ENCODE measurements at places on chromosomes 16 and 17.

DNA sequence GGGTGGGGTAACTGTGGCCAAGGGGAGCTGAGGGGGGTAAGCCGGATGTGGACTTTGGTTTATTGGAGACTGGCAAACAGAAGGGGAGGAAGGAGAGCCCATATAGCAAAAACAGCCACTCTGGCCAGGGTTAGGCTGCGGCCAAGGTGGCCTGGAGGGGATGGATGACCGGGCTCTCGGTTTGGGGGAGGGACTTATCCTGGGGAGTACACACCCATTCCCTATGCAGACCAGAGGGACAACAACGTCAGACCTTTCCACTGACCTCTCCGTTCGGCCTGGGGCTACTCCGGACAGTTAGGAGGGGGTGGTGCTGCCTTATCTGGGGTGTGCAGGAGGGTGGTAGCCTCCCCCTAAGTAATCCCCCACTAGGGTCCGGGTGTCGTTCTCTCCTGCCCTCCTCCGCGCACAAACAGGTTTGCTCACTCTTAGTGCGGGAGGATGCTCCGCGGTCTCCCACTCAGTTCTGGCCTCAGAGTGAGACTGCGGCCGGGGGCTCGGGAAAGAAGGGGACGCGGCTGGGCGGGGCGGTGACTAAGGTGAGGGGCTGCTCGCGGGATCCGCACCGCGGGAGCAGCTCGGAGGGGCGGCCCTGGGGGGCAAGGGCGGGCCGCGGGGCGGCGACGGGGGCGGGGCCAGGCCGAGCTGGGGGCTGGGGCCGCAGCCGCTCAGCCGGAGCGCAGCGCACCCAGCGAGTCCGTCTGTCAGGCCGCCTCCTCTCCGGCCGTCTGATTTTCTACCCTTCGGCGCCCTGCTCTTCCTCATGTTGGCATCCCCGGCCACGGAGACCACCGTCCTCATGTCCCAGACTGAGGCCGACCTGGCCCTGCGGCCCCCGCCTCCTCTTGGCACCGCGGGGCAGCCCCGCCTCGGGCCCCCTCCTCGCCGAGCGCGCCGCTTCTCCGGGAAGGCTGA, at the start of gene WNK4:
TSS of gene WNK4 (plus strand) at position 675 of the 915 bp plus-strand sequence. CDS start at position 764, 89 bp downstream.
- no peak for DNase-seq

GRCh38 chr16:86392436-86393152, 117.7 kb upstream of the FOXF1 start:
- DNase-seq: no peak

- no peak for DNase-seq
Observed at GRCh38 chr16:4936181-4936990, 562 bp downstream of the PPL start.

- DNase-seq: no peak
Observed at GRCh38 chr17:13273806-13274205, 256.0 kb upstream of the ELAC2 start.

DNA sequence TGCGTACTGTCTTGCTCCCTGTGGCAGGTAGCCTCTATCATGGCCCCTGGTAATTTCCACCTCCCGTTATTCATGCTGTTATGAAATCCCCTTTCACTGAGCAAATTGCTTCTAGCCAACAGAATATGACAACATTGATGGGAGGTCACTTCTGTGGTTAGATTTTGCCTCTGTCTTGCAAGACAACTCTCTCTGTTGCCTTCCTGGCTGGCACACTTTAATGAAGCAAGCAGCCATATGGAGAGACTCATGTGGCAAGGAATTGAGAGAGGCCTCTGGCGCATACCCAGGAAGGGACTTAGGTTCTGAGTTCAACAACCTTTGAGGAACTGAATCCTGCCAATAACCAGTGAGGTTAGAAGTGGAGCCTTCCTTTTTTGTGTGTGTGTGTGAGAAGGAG, 51.8 kb upstream of the GPRC5B start:
- DNase-seq: no peak

DNA sequence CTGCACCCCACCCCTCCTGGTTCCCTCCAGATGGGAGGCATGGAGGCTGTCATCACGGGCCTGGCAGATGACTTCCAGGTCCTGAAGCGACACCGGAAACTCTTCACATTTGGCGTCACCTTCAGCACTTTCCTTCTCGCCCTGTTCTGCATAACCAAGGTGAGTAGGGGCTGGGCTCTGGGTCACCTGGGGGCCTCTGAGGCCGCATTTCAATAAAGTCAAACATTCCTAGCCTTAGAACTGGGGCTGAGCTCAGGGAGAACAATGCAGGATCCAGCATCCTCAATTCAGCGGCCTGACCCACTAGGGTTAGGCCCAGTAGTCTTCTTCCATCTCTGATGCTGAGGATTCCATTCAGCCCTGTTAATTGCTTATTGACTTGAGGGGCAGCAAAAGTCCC, 42.1 kb downstream of the SLC6A2 start:
- no peak for DNase-seq

- no peak for DNase-seq
Observed at GRCh38 chr16:53417976-53418375, 16.3 kb upstream of the RBL2 start.
